ENCODE measurements at places on chromosomes 16 and 17.

GRCh38 chr16:71555230-71555891 is 21.5 kb downstream of the TAT start:
- DNase-seq = no peak

DNA sequence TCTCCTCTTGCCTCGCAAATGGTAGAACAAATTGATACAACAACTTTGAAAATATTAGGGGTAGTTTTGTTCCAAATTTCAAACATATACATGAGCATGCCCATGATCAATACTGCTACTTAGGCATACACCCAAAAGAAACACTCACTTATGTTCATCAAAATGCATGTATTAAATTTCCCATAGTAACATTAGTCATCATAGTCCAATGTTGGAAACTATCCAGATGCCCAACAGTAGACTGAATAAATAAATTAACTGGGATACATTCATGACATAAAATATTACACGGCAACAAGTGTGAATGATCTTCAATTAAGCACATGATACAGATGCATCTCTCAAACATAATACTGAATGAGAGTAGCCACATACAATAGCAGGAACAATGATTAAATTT is 391.6 kb downstream of the CDH11 start:
- no peak for DNase-seq

GRCh38 chr17:9115214-9116191 is 94.2 kb downstream of the NTN1 start:
- peak; percentile 32 for DNase-seq

DNA sequence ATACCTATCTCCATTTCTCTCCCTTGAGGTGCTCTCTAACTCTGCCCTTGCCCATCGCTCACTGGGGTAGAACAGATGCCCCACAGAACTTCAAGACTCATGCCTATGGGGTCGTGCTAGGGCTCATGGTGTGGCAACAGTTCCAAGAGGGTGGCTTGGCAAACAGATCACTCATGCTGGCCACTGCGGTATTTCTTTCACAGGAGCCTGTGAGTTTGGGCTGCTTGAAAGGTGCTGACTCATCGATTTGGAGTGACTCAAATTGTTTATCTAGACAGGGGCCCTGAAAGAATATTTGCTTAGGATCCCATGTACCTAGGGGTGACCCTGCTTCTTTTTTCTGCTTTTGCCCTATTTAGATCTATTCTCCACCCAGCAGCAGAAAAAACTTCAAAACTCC is 69.9 kb downstream of the IRX5 start:
- no peak for DNase-seq

DNA sequence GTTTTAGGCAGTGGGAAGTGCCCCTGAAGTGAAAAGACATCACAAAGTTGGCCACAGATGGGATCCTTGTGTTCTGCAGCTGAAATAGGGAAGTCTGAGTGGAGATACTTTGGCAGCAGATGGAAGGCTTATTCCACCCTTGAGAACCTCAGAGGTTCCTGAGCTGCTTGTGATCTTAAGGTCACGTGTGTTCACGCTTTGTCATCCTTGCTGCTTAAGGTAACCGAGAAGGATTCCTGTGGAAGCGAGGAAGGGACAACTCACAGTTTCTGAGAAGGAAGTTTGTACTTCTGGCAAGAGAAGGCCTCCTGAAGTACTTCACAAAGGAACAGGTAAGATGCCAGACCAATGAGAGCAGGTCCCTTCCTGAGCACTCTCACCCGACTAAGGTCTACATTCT is 12.2 kb downstream of the ADAP2 start:
- DNase-seq = no peak

GRCh38 chr16:79750311-79750710 is 149.8 kb upstream of the MAF start:
- no peak for DNase-seq

DNA sequence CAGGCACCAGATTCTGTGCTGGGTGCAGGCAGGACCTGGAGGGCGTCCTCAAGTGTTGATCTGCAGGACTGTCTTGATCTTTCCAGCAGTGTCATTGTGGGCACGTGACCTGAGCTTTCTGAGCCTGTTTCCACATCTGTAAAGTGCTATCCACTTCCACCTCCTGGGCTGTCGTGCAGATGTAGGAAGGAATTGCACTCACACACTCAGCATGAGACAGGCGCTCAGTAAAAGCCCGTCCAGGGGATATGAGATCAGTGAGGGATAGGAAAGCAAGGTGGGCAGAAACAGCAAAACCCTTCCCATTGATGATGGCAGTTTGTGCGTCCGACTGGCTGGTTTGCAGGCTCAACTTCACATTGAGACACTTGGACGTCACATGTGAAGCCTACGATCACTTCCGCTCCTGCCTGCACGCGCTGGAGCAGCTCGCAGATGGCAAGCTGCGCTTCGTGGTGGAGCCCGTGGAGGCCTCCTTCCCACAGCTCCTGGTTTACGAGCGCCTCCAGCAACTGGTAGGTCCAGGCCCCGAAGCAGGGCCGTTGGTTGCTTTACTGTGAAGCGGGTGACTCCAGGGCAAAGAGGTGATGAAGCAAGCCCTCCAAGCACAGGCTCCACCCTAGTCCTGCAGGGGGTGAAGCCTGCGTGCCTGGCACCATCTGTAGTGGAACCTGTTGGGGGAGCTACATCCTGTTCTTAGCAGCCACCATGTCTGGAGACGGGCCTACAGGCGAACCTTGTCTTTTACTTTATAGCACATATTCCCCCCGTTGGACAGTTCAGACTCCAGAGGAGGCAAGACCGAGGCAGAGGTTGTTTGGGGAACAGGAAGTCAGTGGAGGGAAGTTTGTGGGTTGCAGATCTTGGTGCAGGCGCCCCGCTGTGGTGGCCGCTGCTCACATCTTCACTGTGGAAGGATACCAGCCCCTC is 23.0 kb downstream of the METTL22 start:
- no peak for DNase-seq

DNA sequence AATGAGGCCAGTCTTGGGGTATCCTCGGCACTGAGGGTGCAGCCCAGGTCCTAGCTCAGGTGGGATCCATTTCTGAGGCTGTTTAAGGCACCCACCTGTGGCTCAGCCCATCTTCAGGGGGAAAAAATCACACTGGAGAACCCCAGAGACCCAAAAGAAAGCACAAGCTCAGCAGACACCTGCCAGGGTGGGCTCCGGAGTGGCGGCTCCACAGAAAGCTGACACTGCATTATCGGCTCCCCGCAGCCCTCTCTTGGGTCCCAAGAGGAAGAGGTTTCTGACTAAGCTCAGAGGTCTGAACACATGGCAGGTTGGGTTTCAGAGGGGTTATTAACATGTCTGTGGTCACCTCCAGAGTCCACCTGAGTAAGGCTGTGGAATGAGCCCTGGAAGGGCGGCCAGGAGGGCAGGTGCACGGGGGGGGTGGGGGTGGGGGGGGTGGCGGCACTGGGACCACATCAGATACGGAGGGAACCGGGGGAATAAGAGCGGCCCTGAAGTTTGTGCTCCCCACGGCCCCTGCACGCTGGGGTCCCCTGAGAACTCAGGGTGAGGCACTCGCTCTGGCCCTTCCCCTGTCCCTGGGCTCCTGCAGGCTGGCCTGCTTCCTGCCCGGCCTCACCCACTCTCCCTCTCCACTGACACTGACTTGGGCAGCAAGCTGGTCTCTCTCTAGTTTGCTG is 79.5 kb downstream of the TIMM22 start:
- DNase-seq = no peak

DNA sequence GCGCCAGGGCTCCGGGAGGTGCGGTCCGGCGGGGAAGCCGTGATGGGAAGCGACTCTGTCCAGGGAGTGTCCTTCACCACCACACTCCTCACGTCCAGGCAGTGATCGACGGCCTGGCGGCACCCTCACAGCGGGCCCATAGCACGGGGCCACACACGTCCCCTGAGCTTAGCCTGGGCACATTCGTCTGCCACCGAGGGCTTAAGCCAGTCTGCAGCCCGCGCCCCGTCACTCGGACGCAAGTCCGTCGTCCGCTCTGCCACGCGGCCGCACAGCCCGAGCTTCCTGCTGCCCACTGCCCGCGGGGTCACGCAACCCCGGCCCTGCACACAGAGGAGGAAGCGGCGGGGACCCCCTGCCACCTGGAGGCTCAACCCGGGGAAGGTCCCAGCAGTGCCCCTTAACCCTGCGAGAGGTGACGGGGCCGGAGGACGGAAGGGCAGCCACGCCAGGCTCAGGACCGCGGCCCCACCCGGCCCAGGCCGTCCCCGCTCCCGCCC is 3.0 kb upstream of the TBX2 start:
- no peak for DNase-seq

DNA sequence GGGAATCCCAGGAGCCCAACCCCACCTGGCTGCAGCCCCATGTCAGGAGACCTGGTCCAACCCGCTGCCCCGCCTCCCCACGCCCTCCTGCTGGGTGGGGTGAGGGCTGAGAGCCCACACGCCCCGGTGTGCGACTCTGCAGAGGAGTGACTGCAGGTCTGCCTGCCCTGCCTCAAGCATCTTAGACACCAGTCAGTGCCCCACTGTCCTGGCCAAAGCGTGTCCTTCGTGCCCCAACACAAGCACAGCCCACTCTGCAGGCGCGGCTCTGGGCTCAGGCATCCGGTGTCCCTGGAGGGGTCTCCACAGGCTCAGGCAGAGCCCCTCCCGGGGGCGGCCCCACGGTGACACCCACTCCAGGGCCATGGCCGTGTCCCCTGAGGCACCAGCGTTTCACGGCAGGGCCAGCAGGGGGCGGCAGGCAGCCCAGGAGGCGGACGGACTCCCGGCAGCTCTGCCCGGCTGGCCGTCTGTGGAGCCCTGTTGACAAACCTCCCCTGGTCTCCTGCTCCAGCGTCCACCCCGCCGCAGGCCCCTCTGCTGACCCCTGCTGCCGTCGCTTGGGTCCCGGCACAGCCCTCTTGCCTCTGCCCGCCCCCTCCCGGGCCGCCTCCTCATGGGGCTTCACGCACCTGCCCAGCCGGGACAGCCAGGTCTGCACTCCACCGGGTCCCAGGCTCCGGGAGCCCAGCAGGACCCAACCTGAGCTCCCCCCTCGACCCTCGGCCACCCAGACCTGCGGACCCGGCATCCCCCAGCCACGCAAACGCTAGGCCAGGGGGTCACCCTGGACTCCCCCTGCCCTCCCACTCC is 8.6 kb upstream of the UBE2I start:
- peak; percentile 53 for DNase-seq

DNA sequence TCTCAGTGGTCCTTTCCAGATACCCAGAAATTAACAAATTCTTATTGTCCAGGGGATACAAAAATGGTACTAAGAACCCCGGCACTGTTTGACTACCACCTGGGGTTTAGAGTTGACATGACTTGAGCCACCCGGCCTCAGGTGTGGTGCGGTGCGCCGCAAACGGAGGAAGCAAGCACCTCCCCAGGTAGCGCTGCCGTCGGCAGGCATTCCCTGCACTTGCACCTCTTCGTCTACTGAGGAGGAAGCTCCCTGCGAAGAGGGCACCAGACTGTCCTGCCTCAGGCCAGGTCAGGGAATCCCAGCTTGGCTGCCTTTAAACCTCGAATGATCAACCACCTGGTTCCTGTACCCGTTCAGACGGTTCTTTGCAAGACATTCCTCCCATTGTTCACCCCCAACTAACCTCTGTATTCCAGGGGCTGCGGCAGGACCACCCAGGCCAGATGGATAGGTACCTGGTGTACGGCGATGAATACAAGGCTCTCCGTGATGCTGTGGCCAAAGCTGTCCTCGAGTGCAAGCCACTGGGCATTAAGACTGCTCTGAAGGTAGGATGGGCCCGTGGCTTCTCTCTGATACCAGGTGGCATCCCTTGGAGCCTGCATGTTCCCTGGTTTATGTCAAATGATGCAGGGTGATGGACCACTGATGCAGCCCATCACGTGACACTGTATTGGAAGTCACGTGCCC is 40.8 kb upstream of the ENDOV start:
- no peak for DNase-seq

- no peak for DNase-seq
These were observed 50.5 kb upstream of the ZNF469 start for GRCh38 chr16:88331989-88332920.

- DNase-seq = no peak
These were observed 96.7 kb downstream of the TRIM37 start for GRCh38 chr17:59010026-59010425.

GRCh38 chr16:57725554-57725953 is 10.0 kb upstream of the KATNB1 start:
- DNase-seq = no peak

DNA sequence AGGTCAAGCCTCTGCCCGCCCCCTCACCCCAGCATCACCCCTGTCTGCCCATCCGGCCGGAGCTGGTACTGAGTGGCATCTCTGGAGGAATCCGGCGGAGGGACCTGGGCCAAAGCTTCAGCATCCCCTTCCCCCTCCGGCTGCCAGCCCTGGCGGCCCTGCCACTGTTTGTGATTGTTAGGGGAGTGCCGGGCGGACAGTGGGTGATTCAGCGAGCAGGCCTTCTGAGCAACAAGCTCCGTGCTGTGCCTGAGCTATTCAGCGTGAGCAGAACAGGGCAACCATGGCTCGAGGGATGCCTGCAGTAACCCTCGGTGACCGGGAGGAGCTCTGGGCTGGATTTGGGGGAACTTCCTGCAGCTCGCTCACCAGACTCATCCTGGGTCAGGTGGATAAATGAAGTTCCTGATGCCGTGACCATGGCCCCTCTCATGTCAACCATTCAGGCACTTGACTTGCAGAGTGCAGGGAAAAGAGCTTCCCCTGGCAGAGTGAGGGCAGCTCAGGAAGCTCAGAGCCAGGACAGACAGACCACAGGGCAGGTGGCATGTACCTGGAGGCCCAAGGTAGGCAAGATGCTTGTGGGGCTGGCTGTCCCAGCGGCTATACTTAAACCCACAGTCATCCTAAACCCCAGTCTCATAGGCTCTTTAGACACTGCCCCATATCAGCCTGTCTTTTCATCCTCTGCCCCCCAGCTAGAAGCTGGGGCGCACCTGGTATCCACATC is 24.3 kb upstream of the MLKL start:
- DNase-seq = no peak

DNA sequence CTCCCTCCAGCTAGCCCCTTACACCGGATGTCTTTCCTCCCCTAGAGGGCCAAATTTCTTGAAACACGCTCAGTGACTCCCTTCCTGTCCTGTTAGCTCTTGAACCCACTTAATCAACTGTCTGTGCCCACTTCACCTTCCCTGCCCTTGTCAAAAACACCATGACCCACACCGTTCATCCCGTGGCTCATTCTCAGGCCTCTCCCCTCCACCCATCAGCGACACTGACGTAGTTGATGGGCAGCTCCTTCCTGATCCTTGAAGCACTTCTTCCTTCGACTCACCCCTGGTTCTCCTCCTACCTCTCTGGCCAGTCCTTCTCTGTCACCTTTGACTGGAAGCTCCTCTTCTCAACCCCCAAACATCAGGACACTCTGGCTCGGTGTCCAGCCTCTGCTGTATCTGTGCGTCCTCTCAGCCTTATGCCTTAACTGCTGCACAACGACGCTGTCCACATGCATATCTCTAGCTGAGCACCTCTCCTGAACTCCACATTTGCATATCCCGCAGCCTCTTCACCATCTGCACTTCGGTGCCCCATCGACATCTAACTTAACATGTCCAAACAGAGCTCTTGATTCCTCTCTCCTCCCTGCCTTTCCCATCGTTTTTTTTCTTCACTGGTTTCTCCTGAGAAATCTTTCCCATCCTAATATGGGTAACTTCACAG is 39.3 kb upstream of the CCDC182 start:
- no peak for DNase-seq

GRCh38 chr16:53865494-53865863 is 161.5 kb downstream of the FTO start:
- DNase-seq = no peak

- no peak for DNase-seq
These were observed 2.0 kb downstream of the AXIN2 start for GRCh38 chr17:65559461-65559803.

- no peak for DNase-seq
These were observed 7.1 kb downstream of the KRT13 start for GRCh38 chr17:41498276-41498675.

GRCh38 chr16:19522397-19522732 is 467 bp upstream of the GDE1 start:
- no peak for DNase-seq
